ENCODE measurements at places on chromosomes 13 and 19. TPM values are rescaled to one million over a fixed set of nuclear protein-coding genes. Genes with fewer than 3 reads are reported as not detected.

DNA sequence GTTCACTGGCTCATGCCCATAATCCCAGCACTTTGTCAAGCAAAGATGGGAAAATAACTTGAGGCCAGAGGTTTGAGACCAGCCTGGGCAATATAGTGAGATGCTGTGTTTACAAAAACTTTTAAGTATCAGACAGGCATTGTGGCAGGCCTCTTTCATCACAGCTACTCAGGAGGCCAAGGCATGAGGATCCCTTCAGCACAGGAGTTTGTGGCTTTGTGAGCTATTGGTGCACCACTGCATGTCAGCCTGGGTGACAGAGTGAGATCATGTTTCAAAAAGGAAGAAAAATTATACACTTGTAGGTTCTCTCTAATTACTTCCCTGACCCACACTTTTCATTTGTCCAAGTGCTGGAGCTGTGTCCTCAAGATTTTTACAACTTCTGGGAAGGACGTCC is 11.5 kb upstream of the LGALS14 start:
- peaks cover 31% of the 10 kb centered on the region for H3K27me3 ChIP-seq
- no peak for DNase-seq
- no peak overlapping the region for H3K4me3 ChIP-seq
- H3K36me3 ChIP-seq: no peaks in the 10 kb centered on the region

GRCh38 chr13:108963846-108964600 is 334.6 kb downstream of the MYO16 start:
- peaks cover 35% of the 10 kb centered on the region for H3K4me1 ChIP-seq
- DNase-seq: no peak
- H3K36me3 ChIP-seq: no peaks in the 10 kb centered on the region

Gene CYP2S1
- 12.8 TPM for total RNA-seq

Gene CD70
- total RNA-seq: not detected

Gene LILRA1
- not detected for total RNA-seq

Data from mesothelial cell of epicardium (in vitro differentiated cells).